ENCODE measurements at places on chromosomes 13 and 19. TPM values are rescaled to one million over a fixed set of nuclear protein-coding genes. Genes with fewer than 3 reads are reported as not detected.

Gene PSG1
- not detected for total RNA-seq

Gene MCEMP1
- total RNA-seq: not detected

Gene TNFSF9
- 0.44 TPM for total RNA-seq

Gene IGFL3
- total RNA-seq: not detected

Gene ZNF610
- total RNA-seq: 17.1 TPM

Gene FXYD5
- total RNA-seq: 3.5 TPM

Gene OLFM2
- total RNA-seq: 88.7 TPM

Gene AKAP8
- total RNA-seq: 38.9 TPM

Gene ADM5
- total RNA-seq: 0.77 TPM

Gene SMIM44
- total RNA-seq: 6.5 TPM

Gene SBK3
- not detected for total RNA-seq
